ENCODE measurements at places on chromosomes 12 and 14. TPM values are rescaled to one million over a fixed set of nuclear protein-coding genes. Genes with fewer than 3 reads are reported as not detected.

TMEM132D gene
- not detected for total RNA-seq

KCNC2 gene
- total RNA-seq, result not detected

KRT6C gene
- total RNA-seq, result not detected

CYP27B1 gene
- total RNA-seq, result 5.8 TPM

GARIN6 gene
- total RNA-seq, result not detected

DNAL1 gene
- total RNA-seq, result 5.9 TPM

SERPINA3 gene
- 12.0 TPM for total RNA-seq

LRP1 gene
- 307 TPM for total RNA-seq

RNU4-1 gene
- 2,678 TPM for total RNA-seq

HOXC11 gene
- total RNA-seq, result not detected

CCDC197 gene
- total RNA-seq, result not detected

MGP gene
- total RNA-seq, result 1,007 TPM

E2F7 gene
- total RNA-seq, result 0.11 TPM

BCAT1 gene
- 14.4 TPM for total RNA-seq

VCPKMT gene
- total RNA-seq, result 1.0 TPM

GDF3 gene
- 0.24 TPM for total RNA-seq

TOMM20L gene
- not detected for total RNA-seq

DNA sequence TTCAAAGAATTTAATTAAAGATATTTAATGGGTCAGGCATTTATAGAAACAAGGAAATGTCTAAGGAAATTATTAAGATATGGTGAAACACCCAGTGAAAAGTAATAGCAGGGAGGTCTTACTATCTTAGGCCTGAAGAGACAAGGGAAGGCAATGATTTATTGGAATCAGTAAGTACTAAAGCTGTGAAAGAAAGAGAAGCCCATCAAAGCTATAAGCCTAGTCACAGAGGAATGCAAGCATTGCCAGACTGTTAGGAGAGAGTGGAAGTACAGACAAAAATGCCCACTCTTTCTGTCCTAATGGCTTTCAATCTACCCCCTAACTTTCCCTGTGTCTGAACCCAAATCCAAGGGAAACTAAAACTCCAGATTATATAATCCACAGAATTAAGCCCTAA, 69.2 kb upstream of the PIK3C2G start:
- DNase-seq, result no peak

DNA sequence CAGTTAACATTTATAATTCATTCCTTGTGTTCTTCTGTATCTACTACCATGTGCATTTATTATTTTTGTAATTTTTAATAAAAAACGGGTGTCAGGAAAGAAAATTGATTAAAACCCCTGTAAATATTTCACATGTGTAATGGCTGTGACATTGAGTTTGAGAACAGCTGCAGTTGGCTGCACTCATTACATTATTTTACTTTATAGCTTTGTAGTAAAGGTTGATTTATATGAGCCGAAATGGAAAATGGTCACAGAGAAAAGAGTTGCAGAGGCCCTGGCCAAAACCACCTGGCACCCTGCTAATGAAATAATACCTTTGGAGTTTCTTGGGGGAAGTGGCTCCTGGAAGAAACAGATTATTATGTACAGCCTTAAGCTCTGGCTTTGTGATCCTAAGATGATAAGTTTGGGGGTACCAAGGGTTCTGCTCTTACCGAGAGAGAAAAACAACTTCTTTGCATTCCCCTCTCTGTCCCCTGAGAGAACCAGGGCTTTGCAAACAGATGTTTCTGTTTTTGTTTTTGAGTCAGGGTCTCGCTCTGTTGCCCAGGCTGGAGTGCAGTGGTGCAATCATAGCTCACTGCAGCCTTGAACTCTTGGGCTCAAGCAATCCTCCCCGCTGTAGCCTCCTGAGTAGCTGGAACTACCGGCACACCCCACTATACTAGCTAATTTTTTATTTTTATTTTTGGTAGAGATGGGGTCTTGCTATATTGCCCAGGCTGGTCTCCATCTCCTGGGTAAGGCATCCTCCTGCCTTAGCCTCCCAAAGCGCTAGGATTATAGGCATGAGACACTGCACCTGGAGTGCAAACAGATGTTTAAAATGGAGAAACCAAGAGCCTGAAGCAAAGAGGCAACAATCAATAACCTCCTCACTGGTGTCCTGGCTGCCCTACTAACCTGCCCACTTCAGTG, 9.7 kb upstream of the DYNLL1 start:
- no peak for DNase-seq

GRCh38 chr14:100715332-100715731, 11.4 kb upstream of the DLK1 start:
- no peak for DNase-seq

- DNase-seq, result no peak
Observed at GRCh38 chr12:11808931-11809330, 159.5 kb downstream of the ETV6 start.

GRCh38 chr12:16531621-16532020, 74.3 kb downstream of the LMO3 start:
- DNase-seq, result no peak

DNA sequence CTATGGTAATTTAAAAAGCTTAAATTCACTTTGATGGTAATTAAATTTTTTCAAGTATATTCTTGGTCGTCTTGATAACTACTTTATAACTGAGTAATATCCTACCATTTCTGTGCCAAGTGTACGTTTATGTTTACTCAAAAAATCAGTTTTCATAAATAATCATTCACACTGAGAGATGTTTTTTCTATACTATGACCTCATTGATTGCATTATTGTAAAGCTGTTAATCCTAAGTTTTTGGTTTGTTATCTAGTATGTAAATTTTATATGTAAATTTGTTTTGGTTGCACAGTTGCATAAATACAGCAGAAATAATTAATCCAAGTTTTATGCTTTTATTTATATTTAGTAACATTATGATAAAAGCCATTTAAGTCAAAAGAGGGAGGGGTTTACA, 196.4 kb upstream of the PRICKLE1 start:
- no peak for DNase-seq

GRCh38 chr14:21072781-21073339, 2.8 kb downstream of the ARHGEF40 start:
- no peak for DNase-seq

DNA sequence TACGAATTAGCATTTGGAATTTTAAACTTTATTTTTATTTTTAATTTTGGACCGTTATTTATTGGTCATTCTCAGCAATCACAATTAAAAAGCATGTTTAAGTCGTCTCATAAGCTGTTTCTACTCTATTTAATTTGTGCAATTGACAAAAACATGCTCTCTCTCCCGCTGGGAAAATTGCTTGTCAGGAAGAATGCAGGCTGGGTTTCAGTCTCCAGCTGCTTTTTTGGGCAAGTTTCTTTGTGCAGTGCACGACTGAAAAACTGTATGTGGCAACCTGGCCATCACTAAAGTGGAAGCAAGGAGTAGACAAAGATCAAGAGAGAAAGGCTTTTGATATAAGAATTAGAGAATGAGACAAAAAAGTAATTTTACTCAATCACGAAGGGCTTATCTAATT, 941.5 kb upstream of the MDGA2 start:
- no peak for DNase-seq

- DNase-seq, result no peak
Observed at GRCh38 chr12:24222968-24223367, 273.5 kb upstream of the SOX5 start.

DNA sequence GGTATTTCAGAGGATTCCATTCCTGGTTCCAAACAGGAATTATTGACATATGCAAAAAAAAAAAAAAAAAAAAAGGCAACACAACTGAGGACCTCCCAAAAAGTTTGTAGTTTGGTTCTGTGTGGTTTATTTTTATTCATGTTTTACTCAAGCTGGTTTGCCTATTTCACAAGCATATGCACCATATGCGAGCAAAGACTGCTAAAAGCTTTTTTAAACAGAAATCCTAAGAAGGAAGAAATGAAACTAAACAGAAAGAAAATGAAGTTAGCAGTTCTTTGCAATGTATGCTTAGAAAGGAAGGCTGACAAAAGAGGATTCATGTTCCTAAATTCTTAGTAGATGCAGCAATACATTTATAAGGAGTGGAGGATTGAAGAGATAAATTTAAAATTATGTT, 487.6 kb upstream of the FLRT2 start:
- DNase-seq, result no peak

GRCh38 chr14:102315121-102315520, 4.4 kb upstream of the ZNF839 start:
- DNase-seq, result no peak

- DNase-seq, result no peak
Observed at GRCh38 chr12:54650409-54650808, 2.2 kb upstream of the DCD start.

DNA sequence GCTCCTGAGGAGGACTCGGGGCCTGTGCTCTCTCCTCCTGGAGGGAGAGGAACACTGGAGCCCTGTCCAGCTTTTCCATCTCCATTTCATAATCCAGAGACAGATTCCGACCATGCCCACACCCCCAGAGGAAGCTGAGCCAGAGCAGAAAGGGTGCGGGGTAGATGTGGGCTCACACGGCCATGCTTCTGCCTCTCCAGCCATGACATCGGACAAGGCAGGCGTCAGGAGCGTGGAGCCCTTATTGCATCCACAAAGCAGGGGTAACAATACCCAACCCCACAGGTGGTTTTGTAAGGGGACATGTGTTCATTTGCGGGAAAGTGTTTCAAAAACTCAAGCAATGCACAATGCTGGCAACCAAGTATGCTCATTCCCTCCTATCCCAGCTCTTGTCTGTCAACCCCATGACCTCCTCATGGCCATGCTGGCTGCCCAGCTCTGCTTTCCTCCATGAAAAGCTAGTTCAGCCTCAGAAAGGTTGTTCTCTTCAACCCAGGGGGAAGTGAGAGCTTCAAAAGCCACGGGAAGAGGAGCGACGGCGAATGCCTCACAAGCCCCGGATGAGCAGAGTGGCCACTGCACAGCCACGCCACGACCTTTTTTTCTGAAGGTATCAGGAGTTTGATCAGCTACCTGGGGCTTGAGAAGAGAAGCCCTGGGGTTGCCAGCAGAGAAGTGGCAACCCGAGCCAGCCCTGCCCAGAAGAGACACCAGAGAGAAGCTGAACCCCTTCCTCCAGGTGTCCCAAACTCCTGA, 161.7 kb downstream of the DPF3 start:
- no peak for DNase-seq

GRCh38 chr12:72189266-72189665, 82.9 kb upstream of the TRHDE start:
- DNase-seq, result no peak

DNA sequence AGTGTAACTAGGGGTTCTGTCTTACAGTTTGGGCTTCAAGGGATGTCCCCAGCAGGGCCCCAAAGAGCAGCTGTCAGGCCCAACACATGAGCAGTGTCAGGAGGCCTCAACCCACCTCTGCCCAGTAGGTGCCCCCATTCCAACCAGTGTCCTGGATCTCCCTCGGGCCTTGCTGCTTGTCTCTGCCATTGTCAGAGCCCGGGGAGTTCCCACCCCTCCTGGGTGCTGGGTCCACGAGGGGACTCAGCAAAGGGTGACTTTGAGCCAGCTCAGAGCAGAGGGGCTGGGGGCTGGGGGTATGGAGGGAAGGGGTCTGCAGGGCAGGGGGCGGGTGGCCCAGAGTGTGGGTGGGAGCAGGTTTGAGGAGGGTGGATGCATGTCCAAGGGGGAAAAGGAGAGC, 18.0 kb upstream of the BEGAIN start:
- no peak for DNase-seq

- DNase-seq, result no peak
Observed at GRCh38 chr12:2588345-2588744, 206.4 kb upstream of the FKBP4 start.

DNA sequence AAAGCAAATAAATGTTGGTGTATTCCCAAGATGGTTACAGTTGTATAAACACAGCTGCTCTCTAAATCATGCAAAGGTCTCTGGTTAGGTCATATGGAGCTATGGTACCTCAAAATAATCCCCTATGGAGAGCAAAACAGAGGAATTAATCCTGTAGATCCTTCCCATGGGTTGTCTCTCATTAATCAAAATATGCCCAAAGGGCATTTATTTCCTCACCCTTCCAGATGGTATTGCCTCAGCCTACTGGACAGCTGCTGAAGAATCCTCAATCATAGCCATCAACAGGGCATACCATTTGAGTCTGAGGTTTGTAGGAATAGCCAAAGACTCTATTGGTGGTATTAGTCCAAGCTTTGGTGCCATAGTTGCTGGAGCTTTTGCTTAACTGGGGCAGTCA, 360.9 kb downstream of the RPL10L start:
- DNase-seq, result no peak

- DNase-seq, result peak; percentile 82
Observed at GRCh38 chr12:111434680-111435338, 29.1 kb downstream of the SH2B3 start.

DNA sequence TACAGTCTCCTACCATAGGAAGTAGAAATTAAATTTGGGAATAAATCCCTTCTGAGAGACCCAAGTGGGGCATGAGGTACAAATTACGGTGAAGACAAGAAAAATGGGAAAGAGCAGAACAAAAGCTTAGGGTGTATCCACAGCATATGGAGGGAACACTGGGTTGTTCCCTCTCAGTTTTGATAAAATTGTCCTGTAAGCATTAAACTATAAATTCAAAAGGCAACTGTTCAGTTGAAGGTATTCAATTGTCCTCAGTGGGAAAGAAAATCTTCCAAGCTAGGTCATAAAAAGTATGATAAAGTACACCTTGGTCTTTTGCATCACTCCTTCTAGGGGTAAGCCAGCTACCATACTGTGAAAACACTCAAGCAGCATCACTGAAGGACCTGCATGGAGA, 118.3 kb upstream of the LRFN5 start:
- no peak for DNase-seq

DNA sequence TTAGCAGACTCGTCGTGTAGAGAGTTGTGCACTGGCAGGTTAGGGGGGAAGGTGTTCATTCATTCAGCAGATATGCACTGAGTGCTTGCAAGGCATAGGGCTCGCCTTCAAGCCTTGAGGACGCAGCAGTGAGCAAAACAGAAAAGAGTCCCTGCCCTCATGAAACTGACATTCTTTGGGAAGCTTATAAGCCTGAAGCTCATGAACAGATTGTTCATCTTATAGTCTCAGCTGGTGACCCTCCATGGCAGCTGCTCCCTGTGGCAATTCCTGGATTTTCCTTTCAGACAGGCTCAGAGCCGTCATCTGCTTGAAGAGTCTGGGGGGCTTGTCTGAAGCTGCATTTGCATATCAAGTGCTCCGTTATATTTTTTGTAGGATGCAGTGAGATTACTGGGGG, 148.4 kb downstream of the PRKCH start:
- DNase-seq, result no peak

GRCh38 chr12:41250748-41251147, 62.6 kb downstream of the PDZRN4 start:
- DNase-seq, result no peak

DNA sequence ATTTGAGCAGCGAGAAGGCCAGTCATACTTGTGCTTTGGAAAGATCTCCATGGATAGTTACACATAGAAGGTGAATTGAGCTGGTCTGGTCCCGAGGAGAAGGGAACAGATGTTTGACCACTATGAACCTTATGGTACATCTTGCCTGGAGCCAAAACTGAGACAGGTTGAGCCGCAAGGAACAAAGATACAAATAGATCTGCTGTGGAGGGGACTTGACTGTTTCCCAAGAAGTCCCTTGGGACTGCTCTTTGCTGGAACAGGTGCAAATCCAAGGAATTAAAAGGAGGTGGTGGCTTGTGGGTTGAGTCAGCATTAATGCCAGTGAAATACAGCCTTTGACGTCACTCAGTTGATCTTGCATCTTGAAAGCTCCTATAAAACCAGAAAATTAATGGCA, 68.8 kb upstream of the PRIMA1 start:
- no peak for DNase-seq

All from adrenal gland (tissue), 19 donors.